ENCODE measurements at places on chromosomes 2 and 18.

- DNase-seq = no peak
Measured at GRCh38 chr2:224574423-224575084, 10.6 kb downstream of the CUL3 start.

DNA sequence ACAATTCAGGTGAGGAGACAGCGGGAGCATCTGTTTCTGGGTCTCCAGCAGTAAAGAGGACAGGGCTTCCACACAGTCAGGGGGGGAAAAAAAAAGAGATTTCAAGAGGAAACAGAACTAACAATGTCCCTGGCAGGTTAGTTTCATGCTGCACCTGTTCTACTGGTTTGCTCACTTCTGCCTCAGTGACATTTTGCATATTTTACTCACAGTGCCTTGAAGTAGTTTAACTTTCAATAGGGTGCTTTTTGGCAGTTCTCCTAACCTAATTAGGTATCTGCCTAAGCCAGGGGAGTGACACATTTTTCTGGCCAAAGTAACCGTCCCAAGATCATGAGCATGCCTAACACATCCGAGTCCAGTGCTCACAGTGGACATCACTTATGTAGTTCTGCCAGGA, 109.0 kb upstream of the ALK start:
- no peak for DNase-seq

GRCh38 chr18:36179562-36180355, 7.5 kb upstream of the MOCOS start:
- no peak for DNase-seq

DNA sequence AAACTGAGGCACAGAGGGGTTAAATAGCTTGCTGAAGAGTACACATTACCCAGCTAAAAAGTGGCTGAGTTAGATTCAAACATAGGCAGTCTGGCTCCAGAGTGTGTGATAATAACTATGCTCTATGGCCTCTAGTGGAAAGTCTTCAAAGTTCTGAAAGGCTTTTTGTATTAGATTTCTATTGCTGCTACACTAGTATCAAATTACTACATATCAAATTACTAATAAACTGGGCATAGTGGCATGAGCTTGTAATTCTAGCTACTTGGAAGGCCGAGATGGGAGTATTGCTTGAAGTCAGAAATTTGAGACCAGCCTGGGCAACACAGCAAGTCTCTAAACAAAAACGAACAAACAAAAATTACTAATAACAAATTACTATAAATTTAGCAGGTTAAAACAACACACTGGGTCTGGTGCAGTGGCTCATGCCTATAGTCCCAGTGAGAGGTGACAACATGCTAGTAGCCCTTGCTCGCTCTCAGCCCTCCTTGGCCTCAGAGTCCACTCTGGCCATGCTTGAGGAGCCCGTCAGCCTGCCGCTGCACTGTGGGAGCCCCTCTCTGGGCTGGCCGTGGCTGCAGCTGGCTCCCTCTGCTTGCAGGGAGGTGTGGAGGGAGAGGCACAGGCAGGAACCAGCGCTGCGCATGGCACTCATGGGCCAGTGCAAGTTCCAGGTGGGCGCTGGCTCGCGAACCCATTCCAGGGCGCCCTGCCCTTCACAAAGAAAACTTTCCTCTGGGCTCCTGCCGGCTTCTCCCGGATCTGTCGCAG, 38.2 kb upstream of the TWSG1 start:
- no peak for DNase-seq

DNA sequence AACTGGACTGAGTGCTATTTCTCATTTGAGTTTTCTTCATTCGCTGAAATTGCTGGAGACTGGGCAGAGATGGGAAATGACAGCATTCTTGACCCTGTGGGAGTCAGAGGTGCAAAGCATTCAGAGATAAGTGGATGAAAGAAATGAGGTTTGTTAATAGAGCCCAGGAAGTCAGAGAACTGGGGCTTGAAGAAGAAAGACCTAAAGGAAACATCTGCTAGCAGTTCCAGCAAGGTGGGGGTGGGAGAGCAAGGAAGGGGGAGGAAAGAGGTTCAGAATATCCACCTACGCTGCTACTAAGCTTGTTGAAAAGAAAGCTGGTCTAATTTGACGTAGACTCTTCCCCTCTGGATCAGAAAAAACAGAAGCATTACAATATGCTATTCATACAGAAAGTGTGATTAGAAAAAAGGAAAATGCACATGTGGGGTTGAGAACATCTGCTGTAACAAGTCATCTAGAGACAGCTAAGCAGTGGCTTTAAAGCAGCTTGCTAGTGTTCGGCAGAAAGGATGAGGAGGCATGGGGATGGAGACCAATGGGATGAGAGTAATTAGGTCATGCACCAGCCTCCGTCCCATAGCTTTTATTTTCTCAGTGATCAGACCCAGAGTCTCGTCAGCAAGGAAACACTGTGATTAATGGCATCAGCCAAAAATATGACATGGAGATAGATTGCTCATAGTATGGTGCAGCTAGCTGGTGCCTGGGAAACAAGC, 29.7 kb downstream of the NAB1 start:
- DNase-seq = no peak

All from urothelium cell line (cell line).